Activated T-helper 9 cell treated with anti-CD3 and anti-CD28 coated beads, Interleukin-2, amount 50 U/mL, for 16 hours (primary cell): ENCODE measurements at places on chromosomes 4 and X.

- DNase-seq = no peak
These were observed 387.6 kb downstream of the PDHA2 start for GRCh38 chr4:96227515-96227914.

GRCh38 chr4:153595894-153596601, 88.0 kb upstream of the TLR2 start:
- DNase-seq = no peak

GRCh38 chr4:4746444-4746843, 113.0 kb upstream of the MSX1 start:
- DNase-seq = no peak

GRCh38 chr4:54152846-54153600, 53.1 kb downstream of the GSX2 start:
- no peak for DNase-seq

DNA sequence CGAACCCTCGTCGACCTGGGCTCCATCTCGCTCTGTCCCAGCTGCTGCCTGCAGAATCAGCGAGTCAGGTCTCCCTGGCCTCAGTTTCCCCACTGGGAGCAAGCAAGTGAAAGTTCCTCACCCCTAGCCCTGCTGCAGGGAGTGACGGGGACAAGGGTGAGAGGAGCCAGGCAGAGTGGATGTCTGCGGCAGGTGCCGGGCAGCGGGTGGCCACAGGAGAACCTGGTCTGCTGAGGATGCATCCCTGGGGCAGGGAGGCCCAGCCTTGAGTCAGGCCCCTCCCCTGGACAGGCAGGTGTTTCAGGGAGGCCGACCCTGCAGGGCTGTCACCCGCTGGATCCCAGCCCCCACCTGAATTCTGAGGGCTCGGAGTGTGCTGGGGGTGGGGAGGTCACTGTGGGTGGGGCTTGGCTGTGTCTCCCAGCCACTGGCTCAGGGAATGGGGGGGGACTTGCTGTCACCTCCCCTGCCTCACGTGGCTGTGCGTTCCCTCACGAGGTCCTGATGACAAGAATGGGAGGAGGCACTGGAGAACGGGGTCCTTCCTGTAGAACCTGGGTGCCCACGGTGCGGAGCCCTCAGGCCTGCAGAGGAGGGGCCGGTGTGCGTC, 33.2 kb downstream of the LRPAP1 start:
- DNase-seq = no peak

- DNase-seq = no peak
These were observed 99.5 kb downstream of the CCSER1 start for GRCh38 chr4:90226734-90227133.

DNA sequence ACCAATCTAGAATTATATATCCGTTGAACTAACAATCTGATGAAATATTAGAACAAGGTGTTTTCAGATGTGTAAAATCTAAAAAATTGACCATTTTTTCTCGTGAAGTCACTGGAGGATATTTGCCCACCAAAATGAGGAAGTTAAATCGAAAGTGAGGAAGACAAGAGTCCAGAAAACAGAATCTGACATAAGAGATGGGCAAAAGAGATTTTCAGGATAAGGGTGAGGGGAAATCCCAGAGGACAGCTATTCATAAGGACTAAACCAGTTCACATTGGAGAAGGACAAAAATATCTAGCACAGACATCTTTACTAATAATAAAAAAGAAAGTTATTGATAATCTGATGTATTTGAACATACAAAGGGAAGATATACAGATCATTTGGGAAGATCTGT, 18.7 kb upstream of the ALG13 start:
- DNase-seq = no peak

GRCh38 chrX:10129229-10129628, 27.5 kb upstream of the CLCN4 start:
- DNase-seq = no peak

- DNase-seq = no peak
These were observed 113.9 kb upstream of the EOLA2 start for GRCh38 chrX:150052226-150052625.

DNA sequence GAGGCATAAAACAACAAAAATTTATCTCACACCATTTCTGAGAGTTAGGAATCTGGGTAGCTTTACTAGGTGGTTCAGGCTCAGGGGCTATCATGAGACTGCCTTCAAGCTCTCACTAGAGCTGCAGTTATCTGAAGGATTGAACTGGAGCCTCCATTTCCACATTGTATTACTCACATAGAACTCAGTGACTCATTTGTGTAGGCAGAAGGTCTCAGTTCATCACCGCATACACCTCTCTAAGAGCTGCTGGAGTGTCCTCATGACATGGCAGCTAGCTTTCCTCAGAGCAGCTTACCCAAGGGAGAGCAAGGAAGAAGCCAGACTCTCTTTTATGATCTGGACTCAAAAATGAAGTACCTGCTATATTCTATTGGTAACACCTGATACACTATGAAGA, 389.2 kb downstream of the IQCM start:
- DNase-seq = no peak

DNA sequence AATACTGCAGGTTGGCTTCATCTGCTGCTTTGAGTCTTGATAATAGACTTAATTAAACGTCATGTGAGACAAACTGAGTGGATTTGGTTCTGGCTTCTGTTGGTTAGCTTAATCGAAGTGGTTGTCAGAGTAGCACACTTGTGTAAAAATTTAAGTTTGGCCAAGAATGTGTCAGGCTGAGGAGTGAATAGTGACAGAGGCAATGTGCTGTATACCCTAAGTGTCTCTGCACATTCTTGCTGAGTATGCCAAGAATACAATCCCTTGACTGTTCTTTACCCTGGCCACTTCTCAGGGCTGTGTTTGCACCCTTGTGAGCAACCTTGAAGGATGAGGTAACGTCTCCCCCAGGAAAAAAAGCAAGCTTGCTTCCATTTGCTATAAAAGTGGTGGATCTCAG, 14.9 kb downstream of the RPS3A start:
- DNase-seq = no peak

GRCh38 chrX:39773150-39773549, 324.6 kb downstream of the BCOR start:
- DNase-seq = no peak

GRCh38 chrX:95145848-95146490, 1472.0 kb downstream of the FAM133A start:
- DNase-seq = no peak

DNA sequence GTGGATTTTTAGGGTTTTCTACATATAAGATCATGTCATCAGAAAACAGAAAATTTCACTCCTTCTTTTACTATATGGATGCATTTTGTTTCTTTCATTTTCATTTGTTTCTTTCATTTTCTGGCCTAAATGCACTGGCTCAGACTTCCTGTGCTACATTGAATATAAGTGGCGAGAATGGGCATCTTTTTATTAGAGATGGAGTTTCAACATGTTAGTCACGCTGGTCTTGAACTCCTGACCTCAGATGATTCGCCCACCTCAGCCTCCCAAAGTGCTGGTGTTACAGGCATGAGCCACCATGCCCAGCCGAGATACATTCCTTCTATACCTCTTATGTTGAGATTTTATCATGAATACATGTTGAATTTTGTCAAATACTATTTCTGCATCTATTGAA, 61.8 kb downstream of the BRWD3 start:
- DNase-seq = no peak

DNA sequence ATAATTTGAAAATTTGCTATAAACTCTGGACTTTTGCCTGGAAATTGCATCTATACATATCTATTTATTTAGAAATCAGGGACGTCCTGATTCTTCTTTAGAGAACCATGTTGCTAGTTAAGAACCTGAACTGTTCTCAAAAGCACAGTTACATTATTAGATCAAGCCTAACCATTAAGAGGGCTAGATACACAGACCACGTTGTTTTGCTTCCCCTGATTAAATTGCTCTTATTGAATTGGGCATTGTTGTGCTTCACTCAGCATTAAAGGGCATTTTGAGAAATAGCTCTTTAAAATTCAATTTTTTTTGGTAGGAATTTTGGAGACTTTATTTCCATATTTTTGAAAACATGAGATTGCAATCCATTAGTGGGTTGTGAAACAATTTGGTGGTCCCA, 44.4 kb downstream of the FIP1L1 start:
- DNase-seq = no peak

DNA sequence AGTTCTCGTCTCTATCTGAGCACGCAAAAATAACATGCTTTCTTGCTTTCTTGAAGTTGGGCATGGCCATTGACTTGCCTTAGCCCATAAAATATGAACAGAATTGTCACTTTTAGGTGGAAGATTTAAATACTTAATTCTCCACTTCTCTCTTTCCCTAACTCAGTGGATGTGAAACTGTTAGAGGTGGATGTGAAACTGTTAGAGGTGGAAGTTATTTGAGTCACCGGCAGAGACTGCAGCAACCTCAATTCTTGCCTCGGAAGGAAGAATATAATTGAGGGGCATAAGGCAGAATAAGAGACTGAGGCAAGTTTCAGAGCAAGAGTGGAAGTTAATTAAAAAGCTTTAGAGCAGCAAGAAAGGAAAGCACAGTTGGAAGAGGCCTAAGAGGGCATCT, 2.8 kb upstream of the PARM1 start:
- DNase-seq = no peak

DNA sequence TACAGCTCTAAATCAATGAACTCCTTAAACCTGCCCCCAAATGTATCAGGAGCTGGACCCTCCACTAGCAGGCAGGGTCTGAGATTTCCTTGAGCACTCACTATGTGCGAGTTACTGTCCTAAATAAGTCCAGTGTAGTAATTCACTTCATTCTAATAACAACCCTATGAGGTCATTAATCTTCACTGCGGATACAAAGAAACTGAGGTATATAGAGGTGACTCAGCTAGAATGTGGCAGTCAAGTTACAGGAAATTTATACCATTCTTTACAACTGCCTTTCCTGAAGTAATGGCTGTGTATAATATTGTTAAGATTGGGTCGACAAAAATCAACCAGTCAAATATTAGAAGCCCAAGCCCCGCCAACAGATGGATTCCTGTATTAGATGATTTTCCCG, 473.9 kb upstream of the FTHL17 start:
- DNase-seq = no peak

DNA sequence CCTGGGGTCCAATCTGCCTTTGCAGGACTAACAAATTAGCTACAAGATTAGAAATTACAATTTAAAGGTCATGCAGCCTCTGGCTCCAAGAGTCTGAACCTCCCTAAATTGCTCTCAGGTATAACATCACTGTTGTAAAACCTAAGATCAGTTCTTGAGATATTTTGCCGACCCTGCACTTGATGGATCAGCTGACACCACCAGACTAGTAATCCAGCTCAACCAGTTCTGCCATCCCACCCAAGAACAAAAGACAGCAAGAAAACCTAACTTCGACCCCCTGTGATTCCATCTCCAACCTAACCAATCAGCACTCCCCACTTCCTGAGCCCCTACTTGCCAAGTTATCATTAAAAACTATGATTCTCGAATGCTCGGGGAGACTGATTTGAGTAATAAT, 323.0 kb upstream of the BOD1L1 start:
- DNase-seq = no peak

- no peak for DNase-seq
These were observed 20.2 kb downstream of the PIGG start for GRCh38 chr4:519203-519651.

DNA sequence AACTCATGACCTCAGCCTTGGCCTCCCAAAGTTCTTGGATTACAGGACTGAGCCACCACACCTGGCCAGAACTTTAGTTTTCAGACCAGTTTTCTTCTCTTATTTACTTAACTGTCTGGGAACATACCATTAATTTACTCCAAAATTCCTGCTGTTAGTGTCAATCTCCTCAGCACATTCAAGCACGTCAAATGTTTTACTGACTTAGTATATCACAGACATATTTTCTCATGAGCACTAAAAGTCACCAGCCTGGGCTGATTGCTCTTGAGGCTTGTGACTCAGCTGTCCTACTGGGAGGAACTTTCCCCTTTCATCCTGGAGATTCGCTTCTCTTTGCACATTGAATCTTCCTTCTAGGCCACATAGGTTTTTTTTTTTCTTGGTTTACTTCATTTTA, 109.6 kb downstream of the PCDH18 start:
- DNase-seq = no peak

DNA sequence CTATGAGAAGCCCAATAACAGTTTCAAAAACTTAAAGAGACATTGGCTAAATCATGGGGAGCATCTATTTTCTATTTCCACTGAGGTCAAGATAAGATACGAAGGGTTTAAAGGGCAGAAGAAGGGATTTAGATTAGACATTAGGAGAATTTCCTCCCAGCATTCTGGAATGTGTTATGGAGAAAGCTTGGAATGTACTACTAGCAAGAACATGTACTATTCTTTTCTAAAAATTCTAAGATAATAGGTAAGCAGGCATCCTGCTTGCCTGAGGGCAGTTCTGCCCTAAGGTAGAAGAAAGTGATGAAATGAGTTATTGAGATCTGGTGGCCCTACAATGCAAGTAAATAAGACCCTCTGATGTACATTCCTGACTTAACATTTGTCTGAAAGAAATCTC, 279.2 kb downstream of the NR3C2 start:
- DNase-seq = no peak

DNA sequence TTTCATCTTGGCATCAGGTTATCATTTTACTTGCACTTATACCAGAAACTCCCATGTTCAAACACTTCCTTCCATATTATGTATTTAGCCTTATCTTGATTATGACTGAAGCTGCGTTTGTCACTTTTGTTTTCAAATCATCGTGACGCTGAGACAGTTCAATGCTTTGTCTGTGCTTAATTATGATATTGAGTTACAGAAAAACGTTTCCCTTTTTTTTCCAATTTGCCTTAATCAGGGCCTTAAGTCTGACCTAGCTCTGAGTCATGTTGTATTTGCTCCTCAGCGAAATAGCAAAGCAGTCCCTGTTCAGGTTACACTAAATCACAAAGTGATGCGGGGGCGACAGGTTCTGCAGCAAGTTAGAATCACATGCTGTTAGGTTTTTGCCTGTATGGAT, 254.7 kb downstream of the AFF2 start:
- DNase-seq = no peak

- DNase-seq = no peak
These were observed 108.1 kb upstream of the STOX2 start for GRCh38 chr4:183797011-183797444.

DNA sequence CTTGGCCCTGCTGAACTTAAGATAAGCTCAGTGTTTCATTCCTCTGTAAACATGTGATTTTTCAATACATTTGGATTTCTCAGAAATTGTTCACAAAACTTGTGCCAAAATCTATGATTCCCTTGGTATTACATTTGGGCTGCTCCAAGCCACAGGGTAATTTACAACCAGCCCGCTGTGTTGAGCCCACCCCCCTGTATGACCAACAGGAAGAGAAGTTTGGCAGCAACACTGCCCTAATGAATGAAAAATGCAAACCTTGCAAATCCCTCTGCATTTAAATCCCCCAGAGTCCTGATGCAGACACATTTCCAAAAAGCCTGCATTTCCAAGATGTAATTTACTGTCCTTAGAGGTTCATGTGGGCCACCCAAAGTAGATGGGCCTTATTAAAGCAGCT, 34.1 kb upstream of the GAB1 start:
- DNase-seq = no peak

- DNase-seq = no peak
These were observed 46.1 kb downstream of the BMX start for GRCh38 chrX:15546745-15547144.
